Breast epithelium (tissue), 4 donors: ENCODE measurements at places on chromosomes 5 and 9. TPM values are rescaled to one million over a fixed set of nuclear protein-coding genes. Genes with fewer than 3 reads are reported as not detected.

DNA sequence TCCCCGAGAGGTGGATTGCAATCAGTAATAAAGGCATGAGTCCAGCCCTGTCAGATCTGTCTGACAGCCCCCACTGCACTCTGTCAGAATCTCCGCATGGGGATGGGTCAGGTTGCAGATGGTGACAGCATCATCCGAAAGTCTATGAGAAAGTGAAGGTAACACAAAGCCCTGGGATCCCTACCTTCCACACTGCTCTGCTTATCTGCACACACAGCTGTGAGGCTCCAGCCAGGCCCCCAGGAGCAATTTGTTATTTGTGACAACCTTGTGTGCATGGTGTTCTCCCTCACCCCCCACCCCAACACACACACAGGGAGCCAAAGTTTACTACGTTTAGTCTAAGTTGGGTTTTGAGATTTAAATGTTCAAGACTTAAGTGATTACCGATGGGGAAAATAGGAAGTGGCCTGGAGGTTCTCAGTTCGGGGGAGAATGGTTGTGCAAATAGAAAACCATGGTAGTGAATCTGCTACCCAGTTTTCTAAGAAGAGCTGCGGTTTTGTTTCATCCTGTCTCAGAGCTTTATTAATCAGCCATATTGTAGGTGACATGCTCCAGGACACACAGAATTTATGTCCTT, 92.7 kb downstream of the SV2C start:
- H3K27ac ChIP-seq = no peak overlapping the region
- no peaks in the 10 kb centered on the region for H3K36me3 ChIP-seq
- H3K27me3 ChIP-seq = no peaks in the 10 kb centered on the region
- DNase-seq = no peak
- H3K4me3 ChIP-seq = no peak overlapping the region

DNA sequence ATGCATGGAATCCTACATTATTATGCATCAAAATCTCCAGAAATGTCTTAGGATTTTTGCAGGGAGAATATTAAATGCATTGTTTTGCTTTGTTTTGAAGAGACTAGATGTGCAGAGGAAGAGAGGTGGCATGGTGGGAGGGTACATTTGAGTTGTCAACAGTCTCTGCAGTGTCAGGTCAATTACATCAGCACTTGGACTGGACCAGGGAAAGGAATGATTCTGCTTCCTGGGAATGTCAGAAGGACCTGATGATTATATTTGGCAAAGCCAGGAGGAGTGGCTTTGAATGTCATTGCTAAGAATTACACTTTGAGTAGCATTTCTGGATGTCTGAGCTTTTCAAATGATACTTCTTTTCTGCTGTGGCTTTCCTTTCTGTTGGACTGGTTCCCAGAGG, 17.5 kb upstream of the TMEFF1 start:
- H3K27ac ChIP-seq = no peak overlapping the region
- no peak for DNase-seq

DNA sequence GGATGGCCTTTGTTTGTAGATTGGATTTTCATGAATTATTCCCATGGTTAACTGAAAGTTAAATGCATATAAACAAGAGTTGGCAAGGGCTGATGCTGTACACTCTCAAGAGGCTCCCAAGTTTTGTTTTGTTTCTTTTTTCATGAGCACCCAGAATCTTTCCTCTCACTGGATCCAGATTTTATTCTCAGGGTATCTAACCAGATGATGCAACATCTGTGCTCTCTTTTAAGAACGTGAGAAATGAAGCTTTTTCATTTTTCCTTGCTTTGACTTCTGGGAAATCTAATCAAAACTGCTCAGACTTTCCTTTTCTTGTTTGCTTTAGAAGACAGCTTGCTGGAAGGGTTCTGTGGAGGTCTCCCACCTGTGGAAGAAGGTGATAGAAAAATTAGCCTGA, 142.7 kb upstream of the SLC12A2 start:
- no peak overlapping the region for H3K4me3 ChIP-seq
- DNase-seq = no peak
- H3K4me1 ChIP-seq = no peaks in the 10 kb centered on the region
- H3K27me3 ChIP-seq = no peaks in the 10 kb centered on the region

The C5orf52 gene
- total RNA-seq = not detected

The C9orf153 gene
- total RNA-seq = 0.80 TPM

The OLFM1 gene
- total RNA-seq = 25.2 TPM

DNA sequence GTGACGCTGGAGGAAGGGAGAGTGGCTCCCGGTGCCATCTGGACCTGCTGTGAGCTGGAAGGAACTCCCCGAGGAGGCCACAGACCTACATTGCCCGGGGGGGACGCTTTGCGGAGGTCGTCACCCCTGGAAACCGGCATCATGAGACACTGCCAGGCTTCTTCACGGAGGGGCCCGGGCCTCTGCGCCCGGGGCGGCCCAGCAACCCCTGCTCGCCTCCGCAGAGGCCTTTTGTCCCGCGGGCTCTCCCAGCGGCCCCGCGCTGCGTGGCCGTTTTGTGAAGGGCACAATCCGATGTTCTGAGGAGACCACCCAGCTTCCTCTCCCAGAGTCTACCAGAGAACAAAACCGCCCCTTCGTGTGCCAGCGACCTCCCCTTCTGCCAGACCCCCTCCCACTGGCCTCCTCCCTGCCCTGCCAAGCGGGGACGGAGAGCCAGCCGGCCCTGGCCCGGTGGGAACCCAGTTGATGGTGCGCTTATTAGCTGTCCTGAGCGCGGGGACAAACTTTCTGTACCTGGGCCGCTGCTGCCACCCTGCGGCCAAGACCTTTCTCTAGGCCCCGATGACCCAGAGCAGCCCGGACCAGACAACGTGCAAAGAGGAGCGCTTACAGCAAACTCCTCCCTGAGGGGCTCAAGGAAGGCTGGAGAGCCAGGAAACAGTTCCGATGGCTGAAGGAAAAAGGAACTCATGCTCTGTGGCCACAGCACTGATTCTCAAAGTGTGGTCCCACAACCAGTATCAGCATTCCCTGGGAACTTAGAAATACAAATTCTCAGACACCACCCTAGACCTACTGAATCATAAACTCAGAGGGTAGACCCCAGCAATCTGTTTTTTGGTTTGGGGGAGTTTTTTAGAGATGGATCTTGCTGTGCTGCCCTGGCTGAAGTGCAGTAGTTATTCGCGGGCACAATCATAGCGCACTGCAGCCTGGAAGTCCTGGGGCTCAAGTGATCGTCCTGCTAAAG, 86.7 kb downstream of the SLC1A3 start:
- peak; percentile 71 for DNase-seq
- peaks cover 5% of the 10 kb centered on the region for H3K4me1 ChIP-seq
- no peaks in the 10 kb centered on the region for H3K36me3 ChIP-seq
- H3K27me3 ChIP-seq = no peaks in the 10 kb centered on the region

GRCh38 chr9:102550886-102551285, 444.2 kb upstream of the CYLC2 start:
- no peaks in the 10 kb centered on the region for H3K27me3 ChIP-seq
- H3K4me1 ChIP-seq = no peaks in the 10 kb centered on the region
- no peak overlapping the region for H3K4me3 ChIP-seq
- no peak for DNase-seq

DNA sequence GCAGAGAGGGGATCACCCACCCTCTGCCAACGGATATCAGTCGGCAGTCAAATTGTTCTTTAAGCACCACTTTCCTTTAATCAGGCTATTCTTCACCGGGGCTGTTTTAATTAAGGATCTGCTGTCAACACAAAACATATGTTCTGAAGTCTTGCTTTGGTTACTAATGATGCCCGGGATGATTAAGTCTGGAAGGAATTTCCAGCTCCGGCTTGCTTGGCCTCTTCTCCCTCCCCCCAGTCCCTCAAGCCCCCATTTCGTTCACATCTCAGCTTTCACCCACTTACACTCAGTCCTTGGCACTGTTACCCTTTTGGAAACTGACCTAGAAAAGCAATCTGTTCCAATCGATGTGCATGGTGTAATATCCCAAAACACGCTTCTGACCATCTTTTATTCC, 74.7 kb downstream of the MSX2 start:
- no peak for DNase-seq
- no peak overlapping the region for H3K4me3 ChIP-seq
- H3K27me3 ChIP-seq = peaks cover 31% of the 10 kb centered on the region
- no peak overlapping the region for H3K27ac ChIP-seq
- H3K4me1 ChIP-seq = no peaks in the 10 kb centered on the region

The MSX2 gene
- total RNA-seq = 11.5 TPM

DNA sequence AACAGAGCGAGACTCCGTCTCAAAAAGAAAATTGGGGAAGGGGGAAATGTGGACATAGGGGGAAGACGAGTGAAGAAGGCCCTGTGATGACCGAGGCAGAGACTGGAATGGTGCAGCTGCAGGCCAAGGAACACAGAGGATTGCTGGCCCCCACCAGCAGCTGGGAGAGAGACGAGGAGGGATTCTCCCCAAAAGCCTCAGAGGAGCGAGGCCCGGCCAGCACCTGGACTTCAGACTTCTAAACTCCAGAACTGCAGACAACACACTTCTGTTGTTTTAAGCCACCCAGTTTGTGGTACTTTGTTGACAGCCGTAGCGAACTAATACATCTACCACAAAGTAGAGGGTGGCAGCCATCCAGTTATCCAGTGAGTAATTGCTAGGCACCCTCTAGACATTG, 124.6 kb downstream of the ATPSCKMT start:
- no peak for DNase-seq
- H3K4me3 ChIP-seq = no peak overlapping the region
- H3K27ac ChIP-seq = no peak overlapping the region
- H3K27me3 ChIP-seq = no peaks in the 10 kb centered on the region
- no peaks in the 10 kb centered on the region for H3K4me1 ChIP-seq

The GCNT4 gene
- 2.3 TPM for total RNA-seq

DNA sequence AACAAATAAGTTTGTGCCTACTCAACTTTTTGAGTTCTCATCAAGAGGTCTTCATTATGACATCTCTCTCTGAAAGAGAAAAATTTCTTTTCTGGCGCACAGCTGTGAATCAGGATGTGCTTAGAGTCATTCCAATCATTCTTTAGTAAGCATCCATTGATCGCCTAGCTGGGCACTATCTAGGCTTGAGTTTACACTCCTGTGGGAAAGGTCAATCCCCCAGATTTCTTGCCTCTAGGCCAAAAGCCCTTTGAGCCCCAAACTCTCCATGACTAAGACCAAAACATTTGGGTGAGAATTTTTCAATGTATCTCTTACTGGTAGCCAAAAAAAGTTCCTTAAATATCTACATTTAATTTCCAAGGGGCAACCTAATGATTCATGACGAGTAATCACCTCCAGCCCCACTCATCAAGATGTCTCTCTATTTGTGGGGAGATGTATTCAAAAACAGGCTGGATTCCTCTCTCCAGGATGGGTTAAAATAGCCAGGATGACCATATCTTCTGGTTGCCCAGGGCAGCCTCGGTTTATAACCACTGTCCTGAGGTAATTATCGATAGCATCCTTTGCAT, 101.7 kb downstream of the GNA14 start:
- H3K4me1 ChIP-seq = no peaks in the 10 kb centered on the region
- no peak overlapping the region for H3K27ac ChIP-seq
- no peaks in the 10 kb centered on the region for H3K36me3 ChIP-seq
- no peak overlapping the region for H3K4me3 ChIP-seq
- no peaks in the 10 kb centered on the region for H3K27me3 ChIP-seq

The ASPN gene
- 6.2 TPM for total RNA-seq

- H3K36me3 ChIP-seq = no peaks in the 10 kb centered on the region
- H3K27ac ChIP-seq = no peak overlapping the region
- no peaks in the 10 kb centered on the region for H3K4me1 ChIP-seq
- no peaks in the 10 kb centered on the region for H3K27me3 ChIP-seq
These were observed 19.4 kb upstream of the C5orf63 start for GRCh38 chr5:127092690-127093089.

GRCh38 chr9:37325778-37326177, 96.7 kb upstream of the GRHPR start:
- no peak overlapping the region for H3K27ac ChIP-seq
- H3K4me3 ChIP-seq = no peak overlapping the region
- H3K36me3 ChIP-seq = peaks cover 4% of the 10 kb centered on the region
- H3K4me1 ChIP-seq = no peaks in the 10 kb centered on the region

DNA sequence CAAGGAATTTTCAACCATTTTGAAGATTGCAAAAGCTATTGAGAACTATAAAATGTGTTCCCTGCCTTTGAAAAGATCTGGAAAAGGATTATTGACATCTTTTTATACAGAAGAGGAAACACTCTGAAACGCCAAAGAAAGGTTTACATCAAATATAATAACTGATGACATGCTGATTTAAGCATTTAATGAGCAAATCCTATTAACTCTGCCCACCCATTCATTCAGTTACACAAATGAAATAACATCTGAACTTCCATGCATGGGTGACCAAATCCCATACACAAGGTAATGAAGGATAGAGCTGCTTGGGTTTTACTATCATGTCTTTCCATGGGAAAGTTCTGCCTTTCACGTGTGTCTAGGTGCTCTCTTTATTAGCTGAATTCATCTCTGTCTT, 589.4 kb upstream of the WWC1 start:
- no peak overlapping the region for H3K4me3 ChIP-seq
- H3K4me1 ChIP-seq = no peaks in the 10 kb centered on the region
- no peaks in the 10 kb centered on the region for H3K36me3 ChIP-seq
- H3K27ac ChIP-seq = no peak overlapping the region

- H3K27me3 ChIP-seq = no peaks in the 10 kb centered on the region
- no peak overlapping the region for H3K4me3 ChIP-seq
- DNase-seq = no peak
- H3K36me3 ChIP-seq = no peaks in the 10 kb centered on the region
- no peaks in the 10 kb centered on the region for H3K4me1 ChIP-seq
- no peak overlapping the region for H3K27ac ChIP-seq
These were observed 58.8 kb downstream of the GNG10 start for GRCh38 chr9:111720174-111720573.

- no peak overlapping the region for H3K4me3 ChIP-seq
- H3K27me3 ChIP-seq = no peaks in the 10 kb centered on the region
- no peaks in the 10 kb centered on the region for H3K36me3 ChIP-seq
- no peak for DNase-seq
- H3K27ac ChIP-seq = no peak overlapping the region
These were observed 50.4 kb upstream of the APC start for GRCh38 chr5:112687306-112687705.

GRCh38 chr5:33309068-33309467, 131.7 kb upstream of the TARS1 start:
- DNase-seq = no peak
- no peaks in the 10 kb centered on the region for H3K27me3 ChIP-seq
- H3K27ac ChIP-seq = no peak overlapping the region
- H3K4me3 ChIP-seq = no peak overlapping the region
- H3K36me3 ChIP-seq = no peaks in the 10 kb centered on the region
- H3K4me1 ChIP-seq = no peaks in the 10 kb centered on the region

DNA sequence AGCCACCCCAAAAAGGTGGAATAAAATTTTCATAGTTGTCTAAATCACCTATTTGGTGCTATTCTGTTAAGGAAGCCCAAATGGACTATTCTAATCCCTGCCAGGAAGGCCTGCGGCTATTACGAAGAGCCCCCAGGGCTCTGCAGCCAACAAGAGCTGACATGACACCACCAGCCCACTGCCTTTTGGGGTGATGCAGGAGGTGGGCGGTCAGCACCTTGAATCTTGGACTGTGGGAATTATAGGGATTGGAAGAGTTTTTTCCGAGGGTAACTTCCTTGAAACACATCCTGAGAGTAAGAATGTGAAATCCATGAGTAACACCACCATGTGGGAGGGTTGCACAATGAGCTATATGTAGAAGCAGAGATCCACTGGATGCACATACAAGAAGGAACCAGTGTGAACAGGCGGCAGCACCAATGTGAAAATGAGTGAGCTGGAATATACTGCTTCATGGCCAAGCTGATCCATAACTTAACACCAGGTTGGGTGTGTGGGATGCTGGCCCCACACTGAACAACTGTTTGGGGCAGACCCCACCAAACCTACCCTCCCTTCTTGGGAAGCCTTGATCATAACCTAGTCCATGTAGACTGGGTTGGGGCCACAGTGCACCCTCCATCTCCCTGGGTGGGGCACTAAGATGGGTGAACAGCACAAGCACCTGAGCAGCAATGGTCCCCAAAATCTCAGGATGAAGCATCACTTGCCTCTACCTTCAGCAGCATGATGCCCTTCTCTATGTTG, 239.0 kb downstream of the FSTL4 start:
- DNase-seq = no peak
- no peaks in the 10 kb centered on the region for H3K27me3 ChIP-seq
- no peak overlapping the region for H3K4me3 ChIP-seq
- no peaks in the 10 kb centered on the region for H3K4me1 ChIP-seq
- H3K27ac ChIP-seq = no peak overlapping the region
